ENCODE measurements at places on chromosomes 5 and 9.

DNA sequence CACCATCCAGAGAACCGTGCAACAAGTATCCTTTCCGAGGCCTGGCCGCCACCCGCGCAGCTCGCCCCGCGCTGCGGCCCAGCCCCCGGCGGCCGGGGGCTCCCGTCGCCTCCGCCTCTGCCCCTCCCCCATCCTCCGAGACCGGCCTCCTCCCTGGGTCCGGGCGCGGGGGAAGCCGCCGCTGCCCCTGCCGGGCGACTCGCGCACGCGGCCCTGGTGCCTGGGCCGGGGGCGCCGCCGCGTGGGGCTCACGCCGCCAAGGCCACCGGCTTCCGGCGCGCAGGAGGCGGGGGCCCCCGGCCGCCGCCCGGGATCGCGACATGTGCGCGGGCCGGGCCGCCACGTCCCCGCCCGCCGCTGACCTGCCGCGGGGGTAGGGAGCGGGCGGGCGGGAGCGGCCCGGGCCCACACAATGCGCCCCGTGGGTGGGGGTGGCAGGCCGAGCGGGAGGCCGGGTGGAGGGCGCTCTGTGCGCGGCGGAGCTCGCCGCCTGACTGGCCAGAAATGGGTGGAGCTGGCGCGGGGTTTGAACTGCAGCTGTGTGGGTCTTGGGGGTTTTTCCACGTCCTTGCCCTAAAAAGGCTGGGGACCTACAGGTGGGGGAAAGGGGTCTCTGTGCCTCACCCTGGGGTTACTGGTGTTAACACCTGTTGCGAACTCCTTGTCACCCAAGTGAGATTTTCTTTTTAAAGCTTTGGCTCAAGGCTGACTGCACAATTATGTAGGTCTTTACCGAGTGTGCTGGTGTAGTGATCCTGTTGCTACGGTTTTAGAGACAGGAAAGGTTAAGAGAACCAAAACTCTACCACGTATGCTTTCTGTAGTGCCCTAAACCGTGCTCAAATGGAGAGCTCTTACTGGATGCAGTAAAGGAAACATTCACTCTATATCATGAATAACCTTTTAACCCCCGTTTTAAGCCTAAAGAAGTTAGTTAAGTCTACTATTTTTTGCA lies 32.3 kb downstream of the TNPO1 start:
- peak; percentile 30 for DNase-seq

DNA sequence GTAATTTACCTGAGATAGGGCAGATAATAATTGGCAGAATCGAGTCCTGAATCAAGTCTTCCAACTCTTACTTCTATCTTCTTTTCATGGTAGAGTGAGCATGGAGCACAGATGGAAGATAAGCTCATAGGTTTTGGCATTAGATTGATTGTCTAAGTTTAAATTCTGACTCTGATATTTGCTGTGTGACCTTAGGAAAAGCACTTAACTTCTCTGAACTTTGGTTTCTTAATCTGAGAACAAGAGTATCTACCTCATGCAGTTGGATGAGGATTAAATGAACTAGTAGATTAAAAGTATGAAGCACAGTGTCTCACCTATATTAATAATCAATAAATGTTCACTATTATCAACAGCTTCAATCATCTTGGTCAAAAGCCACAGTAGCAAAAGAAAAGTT lies 9.4 kb upstream of the ASTN2 start:
- no peak for DNase-seq

- DNase-seq, result no peak
Observed at GRCh38 chr5:80129146-80129545, 94.0 kb downstream of the THBS4 start.

DNA sequence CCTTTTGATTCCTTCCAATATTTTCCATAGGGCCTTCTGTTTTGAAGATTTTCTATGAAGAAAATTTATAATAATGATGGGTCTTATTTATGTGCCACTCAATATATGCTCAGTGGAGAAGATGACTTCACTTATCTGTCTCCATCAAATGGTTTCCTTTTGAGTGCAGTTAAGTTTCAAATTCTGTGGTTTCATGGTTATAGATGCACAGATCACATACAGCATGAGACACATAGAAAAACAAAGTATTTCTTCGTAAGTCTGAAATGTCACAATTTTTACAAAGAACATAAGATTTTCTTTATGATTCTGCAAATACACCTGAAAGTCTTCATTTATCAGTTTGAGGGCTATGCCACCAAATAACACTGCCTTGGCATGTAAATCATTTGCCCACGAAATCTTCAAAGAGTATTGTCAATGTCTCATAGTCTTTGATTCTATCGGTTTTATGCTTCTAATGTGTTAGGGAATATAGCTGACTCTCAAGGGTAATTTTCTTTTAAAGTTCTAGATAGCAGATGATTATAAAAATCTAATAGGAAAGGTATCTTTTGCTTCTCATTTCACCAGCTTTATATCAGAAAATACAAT lies 14.1 kb downstream of the CFAP95 start:
- no peak for DNase-seq

DNA sequence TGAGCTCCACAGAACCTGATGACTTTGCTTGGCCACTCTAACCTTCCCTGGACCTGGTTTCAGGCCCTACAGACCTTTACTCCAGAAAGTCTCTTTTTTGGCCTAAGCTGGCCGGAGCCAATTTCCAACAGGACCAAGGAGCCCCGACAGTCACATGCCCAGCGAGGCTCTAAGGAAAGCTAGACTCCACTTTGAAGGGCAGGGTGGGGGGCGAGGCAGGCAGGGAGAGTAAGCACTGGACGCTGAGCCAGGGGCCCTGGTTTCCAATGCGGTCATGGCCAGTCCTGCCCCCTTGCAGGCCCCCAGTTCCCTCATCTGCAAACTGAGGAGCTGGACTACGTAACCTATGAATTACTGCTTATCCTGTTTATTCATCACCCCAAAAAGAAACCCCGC lies 65.2 kb downstream of the ADAMTS2 start:
- DNase-seq, result no peak

- no peak for DNase-seq
Observed at GRCh38 chr5:57488215-57488955, 5.8 kb upstream of the ACTBL2 start.

GRCh38 chr5:22465177-22465576 lies 388.0 kb downstream of the CDH12 start:
- DNase-seq, result no peak

GRCh38 chr9:33048054-33048465 lies 23.0 kb downstream of the DNAJA1 start:
- DNase-seq, result no peak

DNA sequence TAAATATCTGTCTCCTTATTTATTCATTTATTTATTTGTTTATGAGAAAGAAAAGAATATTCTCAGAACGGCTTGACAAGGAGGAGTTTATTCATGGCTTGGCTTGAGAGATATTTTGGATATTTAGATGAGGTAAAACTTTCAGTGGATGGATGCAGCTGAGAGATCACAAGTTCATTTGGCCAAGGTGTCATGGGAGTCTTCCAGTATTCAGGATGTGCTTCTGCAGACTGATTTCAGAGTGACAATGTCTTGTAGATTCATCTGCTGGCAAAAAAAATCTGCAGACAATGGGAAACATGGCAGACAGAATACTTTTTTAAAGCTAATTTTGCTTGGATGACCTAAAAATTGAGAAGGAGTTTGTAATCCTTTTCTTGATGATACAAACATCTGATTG lies 38.5 kb downstream of the XRCC4 start:
- no peak for DNase-seq

DNA sequence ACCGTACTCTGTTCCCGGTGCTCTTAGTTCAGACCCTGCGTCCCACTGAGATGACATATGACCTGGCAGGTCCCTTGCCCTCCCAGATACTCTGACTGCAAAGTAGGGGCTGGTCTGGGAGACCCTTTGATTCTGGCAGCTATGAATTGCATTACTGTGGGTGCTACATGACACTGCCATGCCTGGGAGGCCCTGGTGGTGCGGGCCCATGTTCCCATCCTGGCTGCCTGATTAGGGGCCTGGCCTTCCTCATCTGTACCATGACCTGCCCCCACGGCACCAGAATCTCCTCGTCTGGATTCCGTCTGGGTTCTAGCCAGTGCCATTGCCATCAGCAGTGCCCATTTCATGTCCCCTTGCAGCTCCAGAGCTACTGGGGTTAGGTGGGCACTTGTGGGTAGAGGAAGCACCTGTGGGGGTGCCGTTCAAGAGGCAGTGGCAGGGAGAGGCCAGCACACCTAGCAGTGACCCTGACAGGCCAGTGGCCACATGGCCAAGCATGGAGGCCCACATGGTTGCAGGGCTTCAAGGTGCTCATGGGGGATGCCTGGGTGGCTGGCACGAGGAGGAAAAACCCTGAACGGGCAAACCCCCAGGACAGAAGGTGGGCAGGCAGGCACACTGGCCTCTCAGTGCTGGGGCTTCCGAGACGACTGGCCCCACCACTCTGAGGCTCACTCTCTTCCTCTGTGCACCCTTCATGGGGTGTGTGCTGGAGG lies 69.7 kb downstream of the PHF2 start:
- DNase-seq, result peak; percentile 2

GRCh38 chr9:129340427-129341170 lies 162.5 kb upstream of the IER5L start:
- no peak for DNase-seq

- no peak for DNase-seq
Observed at GRCh38 chr9:109918339-109919163, 138.6 kb downstream of the PALM2AKAP2 start.

DNA sequence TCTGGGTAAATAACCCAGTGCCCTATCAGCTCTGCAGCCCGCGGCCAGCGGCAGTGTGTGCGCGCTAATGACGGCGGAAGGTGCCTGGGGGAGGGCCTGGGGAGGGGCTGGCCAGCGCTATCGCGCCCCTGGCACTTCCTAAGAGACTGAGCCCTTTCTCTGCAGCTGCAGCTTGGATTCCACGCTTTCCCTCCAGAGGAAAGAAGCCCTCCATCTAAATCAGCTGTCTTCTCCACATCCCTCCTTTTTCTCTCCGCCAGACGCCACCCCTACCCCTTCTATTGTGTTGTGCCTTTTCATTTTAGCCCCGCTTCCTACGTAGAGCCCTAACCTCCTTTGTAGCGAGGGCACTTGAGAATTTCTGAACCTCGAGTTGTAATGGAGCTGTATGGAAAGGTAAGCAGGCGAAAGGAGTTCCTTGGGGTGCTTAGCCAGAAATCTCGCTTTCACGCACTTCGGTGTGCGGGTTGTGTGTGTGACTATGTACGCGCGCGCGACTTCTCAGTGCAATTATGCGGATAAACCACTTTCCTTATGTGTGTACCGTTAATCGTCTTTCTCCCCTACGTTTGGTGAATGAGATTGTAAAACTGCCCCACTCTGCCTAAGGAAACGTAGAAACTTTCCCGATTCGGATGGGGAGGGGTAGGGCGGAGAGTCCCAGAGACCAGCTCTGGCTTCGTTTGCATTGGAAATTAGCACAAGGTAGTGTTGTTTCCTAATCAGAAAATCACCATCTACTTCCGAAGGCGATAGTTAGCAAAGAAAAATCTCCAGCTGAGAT lies 664 bp upstream of the RAB3C start:
- no peak for DNase-seq

DNA sequence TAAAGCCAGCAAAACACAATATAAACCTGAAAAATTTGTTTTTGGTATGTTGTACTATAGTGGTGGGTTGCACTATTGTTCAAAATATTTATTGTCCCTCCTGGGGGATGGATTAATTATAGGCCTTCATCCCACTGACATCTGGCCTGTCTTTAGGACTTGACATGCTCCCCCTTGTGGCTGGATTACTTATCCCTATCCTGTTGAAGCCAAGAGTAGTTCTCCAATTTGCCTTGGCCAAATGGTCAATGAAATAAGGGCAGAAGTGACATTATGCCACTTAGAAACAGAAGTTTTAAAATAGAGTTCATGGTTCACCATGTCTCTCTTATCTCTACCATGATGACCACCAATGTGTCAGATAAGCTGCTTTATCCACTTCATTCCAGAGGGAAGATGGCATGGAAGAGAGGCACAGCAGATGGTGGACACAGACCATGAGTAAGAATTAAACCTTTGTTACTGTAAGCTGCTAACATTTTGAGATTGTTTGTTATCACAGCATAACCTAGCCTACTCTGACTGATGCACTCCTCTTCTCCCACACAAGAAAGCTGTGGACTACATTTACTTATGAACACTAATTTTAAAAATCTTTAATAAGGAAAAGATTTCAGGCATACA lies 29.2 kb upstream of the ARHGEF28 start:
- DNase-seq, result peak; percentile 15

DNA sequence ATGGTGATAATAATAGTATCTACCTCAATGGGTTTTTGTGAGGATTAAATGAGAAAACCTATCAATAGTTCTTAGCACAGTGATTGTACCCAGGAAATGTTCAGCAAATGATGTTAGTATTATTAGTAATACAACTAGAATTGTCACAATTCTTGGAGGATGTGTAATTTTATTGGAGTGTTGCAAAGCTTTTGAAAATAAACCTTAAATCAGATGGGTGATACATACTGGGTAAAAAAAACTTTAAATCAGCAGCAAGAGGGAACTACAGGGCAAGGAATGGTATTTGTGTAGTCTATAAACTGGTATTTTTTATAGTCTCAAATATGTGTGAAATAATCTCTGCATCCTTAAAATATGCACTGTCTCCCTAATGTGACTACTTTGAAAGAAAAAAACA lies 371.6 kb downstream of the PIK3R1 start:
- no peak for DNase-seq

GRCh38 chr5:7991125-7991821 lies 122.3 kb downstream of the MTRR start:
- no peak for DNase-seq

- DNase-seq, result no peak
Observed at GRCh38 chr5:175750511-175750931, 92.7 kb downstream of the HRH2 start.

GRCh38 chr9:121322037-121322736 lies 47.9 kb downstream of the STOM start:
- DNase-seq, result no peak

DNA sequence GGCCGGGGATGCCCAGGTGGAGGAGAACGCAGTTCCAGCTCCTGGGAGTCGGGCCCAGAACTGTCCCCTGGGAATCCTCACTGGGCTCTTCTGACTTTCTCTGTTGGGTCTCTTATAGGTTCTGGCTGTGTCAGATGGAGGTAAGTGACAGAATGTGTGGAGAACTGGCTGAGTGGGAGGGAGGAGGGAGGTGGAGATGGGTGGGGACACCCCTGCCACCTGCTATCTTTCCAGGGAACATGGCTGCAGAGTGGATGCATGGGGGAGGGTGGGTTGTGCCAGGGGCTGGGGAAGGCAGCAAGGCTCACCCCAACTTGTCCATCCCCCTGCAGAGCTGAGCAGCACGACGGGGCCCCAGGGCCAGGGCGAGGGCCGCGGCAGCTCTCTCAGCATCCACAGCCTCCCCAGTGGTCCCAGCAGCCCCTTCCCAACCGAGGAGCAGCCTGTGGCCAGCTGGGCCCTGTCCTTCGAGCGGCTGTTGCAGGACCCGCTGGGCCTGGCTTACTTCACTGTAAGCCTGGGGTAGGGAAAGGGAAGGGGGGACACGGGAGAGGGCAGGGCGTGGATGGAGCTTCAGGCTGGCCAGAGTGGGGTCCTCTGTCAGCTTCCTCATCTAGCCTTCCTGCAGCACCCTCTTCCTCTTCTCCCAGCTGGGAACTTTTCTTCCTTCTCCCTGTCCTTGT lies 8.3 kb downstream of the RGS14 start:
- DNase-seq, result no peak

DNA sequence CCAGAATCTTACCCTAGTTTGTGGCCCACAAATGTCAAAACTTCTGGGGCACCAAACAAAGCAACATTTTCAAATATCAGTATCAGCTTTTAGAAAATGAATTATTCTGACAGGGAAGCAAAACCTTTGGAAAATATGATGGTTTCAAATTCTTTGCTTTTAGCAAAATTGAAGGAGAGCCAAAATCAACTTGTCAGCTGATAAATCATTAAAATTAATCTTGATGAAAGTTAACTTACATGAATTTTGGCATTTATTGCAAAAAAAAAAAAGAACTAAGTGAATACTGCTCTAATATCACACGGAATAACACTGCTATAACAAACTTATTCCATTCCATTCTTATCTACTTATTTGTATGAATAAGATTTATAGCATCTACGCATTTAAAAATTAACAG lies 158.1 kb upstream of the TARS1 start:
- DNase-seq, result no peak
